ENCODE measurements at places on chromosomes 2 and 18.

- no peak for DNase-seq
- peak overlapping the region; percentile 86 for H3K4me3 ChIP-seq
- H3K27me3 ChIP-seq = no peaks in the 10 kb centered on the region
- H3K36me3 ChIP-seq = peaks cover 6% of the 10 kb centered on the region
- H3K4me1 ChIP-seq = peaks cover 6% of the 10 kb centered on the region
Measured at GRCh38 chr2:238321467-238321866, 1.1 kb downstream of the TRAF3IP1 start.

DNA sequence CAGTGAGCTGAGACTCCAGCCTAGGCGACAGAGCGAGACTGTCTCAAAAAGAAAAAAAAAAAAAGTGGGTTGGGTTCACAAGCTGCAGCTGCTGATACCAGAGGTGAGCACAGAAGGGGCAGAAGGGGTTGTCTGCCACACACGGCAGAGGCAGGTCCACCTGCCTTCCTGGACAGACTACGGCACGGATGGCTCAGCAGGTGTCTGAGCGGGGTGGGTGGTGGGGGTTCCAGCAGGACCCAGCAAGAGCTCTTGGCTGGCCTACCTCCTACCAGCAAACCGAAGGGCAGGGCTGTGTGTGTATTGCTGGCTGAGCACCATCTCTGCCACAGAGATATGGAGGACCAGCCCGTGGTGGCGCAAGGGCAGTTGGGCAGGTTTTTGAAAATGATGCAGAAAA, 130.4 kb upstream of the ASB18 start:
- H3K36me3 ChIP-seq = no peaks in the 10 kb centered on the region
- H3K27ac ChIP-seq = no peak overlapping the region
- no peak overlapping the region for H3K4me3 ChIP-seq
- no peaks in the 10 kb centered on the region for H3K27me3 ChIP-seq

- no peak overlapping the region for H3K4me3 ChIP-seq
- no peaks in the 10 kb centered on the region for H3K27me3 ChIP-seq
- no peak overlapping the region for H3K27ac ChIP-seq
- DNase-seq = no peak
- no peaks in the 10 kb centered on the region for H3K36me3 ChIP-seq
Measured at GRCh38 chr2:180175736-180176135, 168.6 kb upstream of the CWC22 start.

DNA sequence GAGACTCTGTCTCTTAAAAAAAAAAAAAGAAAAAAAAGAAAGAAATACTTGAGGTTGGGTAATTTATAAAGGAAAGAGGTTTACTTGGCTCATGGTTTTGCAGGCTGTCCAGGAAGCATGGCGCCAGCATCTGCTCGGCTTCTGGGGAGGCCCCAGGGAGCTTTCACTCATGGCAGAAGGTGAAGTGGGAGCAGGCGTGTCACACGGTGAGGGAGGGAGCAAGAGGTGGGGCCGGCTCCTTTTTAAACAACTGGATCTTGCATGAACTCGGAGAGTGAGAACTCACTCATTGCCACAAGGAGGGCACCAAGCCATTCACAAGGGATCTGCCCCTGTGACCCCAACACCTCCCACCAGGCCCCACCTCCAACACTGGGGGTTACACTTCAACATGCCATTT, 30.6 kb downstream of the CYP26B1 start:
- H3K4me1 ChIP-seq = peaks cover 8% of the 10 kb centered on the region
- DNase-seq = no peak
- no peak overlapping the region for H3K27ac ChIP-seq
- no peak overlapping the region for H3K4me3 ChIP-seq
- H3K36me3 ChIP-seq = no peaks in the 10 kb centered on the region

GRCh38 chr2:142741764-142742269, 135.6 kb upstream of the KYNU start:
- H3K4me3 ChIP-seq = no peak overlapping the region
- no peak for DNase-seq
- no peaks in the 10 kb centered on the region for H3K36me3 ChIP-seq
- H3K27me3 ChIP-seq = no peaks in the 10 kb centered on the region
- no peak overlapping the region for H3K27ac ChIP-seq

DNA sequence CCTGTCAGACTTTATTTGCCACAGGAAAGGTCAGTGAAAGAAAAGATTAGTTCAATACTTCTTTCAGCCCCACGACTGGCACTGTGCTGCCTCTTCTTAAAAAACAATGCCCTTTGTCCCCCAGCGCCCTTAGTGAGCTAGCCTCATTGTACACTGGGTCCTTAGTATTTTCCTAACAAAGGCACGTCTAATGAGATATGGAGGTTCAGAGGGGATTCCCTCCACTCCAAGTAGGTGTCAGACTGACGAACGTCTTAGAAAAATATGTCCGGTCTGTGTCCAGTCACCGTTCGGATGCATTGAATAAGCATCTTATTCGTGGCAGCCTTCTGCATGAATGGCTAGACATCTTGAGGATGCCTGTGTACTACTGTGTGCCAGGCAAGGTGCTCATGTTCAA, 1.1 kb downstream of the FECH start:
- no peaks in the 10 kb centered on the region for H3K27me3 ChIP-seq
- no peaks in the 10 kb centered on the region for H3K36me3 ChIP-seq
- H3K4me3 ChIP-seq = peak overlapping the region; percentile 98
- H3K27ac ChIP-seq = no peak overlapping the region
- peaks cover 12% of the 10 kb centered on the region for H3K4me1 ChIP-seq

DNA sequence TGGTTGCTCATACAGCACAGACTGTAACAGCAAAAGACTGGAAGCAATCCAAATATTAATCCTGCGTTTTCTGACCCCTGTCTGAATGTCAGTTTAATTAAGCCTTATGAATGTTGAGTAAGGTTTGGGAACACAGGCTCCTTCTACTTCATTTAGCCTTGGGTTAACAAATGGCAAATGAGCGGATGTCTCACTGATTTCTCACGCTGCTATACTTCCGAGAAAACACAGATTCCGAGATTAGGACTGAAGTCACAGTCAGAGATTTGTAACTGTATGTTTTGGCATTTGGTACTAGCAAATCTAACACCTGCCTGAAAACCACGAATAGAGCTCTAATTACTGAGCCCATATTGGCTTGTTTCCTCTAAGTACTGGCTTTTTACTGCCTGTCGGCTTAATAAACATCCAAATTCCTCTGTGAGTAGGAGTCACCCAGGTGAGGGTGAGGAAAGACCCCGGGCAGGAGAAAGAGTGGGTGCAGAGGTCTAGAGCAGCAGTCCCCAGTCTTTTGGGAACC, 10.6 kb downstream of the MC5R start:
- H3K4me3 ChIP-seq = no peak overlapping the region
- DNase-seq = no peak
- no peaks in the 10 kb centered on the region for H3K27me3 ChIP-seq
- no peaks in the 10 kb centered on the region for H3K36me3 ChIP-seq
- H3K4me1 ChIP-seq = no peaks in the 10 kb centered on the region
- H3K27ac ChIP-seq = no peak overlapping the region

DNA sequence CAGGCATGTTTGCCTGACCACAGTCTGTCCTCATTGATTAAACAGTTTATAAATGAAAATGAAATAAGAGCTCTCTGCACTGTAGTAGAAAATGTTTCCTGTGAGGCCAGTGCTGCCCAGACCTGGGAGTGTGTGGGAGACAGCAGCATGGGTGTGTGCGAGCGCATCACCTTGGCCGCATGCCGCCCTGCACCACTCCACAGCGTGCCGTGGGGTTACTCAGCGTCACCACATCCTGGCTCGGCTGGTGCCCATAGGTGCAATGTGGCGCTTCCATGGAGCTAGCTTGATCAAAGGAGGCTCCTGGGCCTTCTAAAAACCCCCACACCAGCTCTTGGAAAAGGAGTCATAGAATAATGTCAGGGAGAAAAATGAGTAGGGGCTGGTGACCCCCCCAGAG, 76.0 kb upstream of the EPC2 start:
- no peak overlapping the region for H3K27ac ChIP-seq
- no peaks in the 10 kb centered on the region for H3K36me3 ChIP-seq
- no peak overlapping the region for H3K4me3 ChIP-seq

DNA sequence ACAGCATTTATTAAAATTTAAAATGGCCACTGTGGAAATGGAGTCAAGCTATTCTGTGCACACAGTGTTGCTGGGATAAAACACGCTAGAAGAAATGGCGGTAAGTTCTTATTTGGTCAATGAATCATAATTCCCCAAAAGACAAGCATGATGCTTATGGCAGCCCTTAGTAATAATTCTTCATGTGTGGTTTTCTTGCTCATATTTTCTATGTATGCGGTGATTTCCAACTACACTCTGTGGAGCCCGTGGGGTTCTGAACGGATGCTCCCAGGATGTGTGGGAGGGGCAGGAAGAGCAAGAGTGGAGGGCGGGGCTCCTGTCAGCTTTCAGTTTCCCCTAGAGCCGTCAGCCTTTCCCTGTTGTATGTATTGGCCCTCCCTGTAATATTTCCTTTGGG, 91.7 kb upstream of the RMDN2 start:
- DNase-seq = no peak
- H3K4me1 ChIP-seq = peaks cover 4% of the 10 kb centered on the region
- H3K27me3 ChIP-seq = no peaks in the 10 kb centered on the region
- H3K27ac ChIP-seq = no peak overlapping the region
- no peak overlapping the region for H3K4me3 ChIP-seq

GRCh38 chr2:1974397-1974796, 230.1 kb upstream of the PXDN start:
- H3K27me3 ChIP-seq = no peaks in the 10 kb centered on the region
- no peak overlapping the region for H3K27ac ChIP-seq
- H3K4me1 ChIP-seq = no peaks in the 10 kb centered on the region
- H3K4me3 ChIP-seq = no peak overlapping the region

GRCh38 chr18:65897292-65897691, 146.5 kb downstream of the CDH7 start:
- H3K27ac ChIP-seq = no peak overlapping the region
- H3K4me1 ChIP-seq = no peaks in the 10 kb centered on the region
- no peaks in the 10 kb centered on the region for H3K36me3 ChIP-seq

DNA sequence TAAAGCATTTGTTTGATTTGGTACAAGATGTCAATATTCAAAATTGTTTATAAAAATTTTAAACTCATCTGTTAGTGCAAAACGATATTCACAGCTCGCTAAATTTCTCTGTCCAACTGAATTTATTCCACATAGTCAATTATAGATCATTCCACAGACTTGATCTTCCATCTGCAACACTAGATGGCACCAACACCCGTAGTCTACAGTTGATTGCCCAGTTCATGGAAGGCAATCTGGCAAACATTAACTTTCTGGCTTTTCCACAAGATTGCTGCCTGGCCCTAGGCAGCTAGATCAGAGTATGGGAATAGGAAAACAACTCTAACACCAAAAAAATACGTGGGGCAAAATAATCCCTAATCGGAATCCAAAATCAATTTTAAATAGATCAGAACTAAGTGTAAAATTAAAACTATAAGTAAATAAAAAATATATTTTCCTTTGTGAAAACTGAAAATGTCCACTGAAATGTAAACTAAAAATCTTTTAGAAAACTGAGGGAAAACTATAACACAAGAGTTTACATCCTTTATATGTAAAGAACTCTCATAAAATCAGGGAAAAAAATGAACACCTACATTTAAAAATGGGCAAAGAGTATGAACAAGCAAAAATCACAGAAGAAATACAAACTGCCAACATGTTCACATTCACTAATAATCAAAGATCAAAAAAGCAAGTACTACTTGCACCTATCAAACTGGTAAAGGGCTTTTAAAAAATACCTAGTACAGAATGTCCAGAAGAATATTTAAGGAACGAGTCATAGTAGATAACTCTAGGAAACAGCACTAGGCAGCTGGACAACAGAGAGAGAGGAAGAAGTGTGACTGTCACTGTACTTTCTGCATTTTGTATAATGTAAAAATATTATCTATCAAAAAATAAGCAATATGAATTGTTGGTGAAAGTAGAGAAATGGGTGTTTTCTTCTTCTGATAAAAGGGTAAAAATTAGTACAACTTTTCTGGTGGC, 35.0 kb downstream of the RTN4 start:
- H3K4me3 ChIP-seq = no peak overlapping the region
- H3K36me3 ChIP-seq = no peaks in the 10 kb centered on the region
- DNase-seq = no peak

- H3K27ac ChIP-seq = no peak overlapping the region
- H3K27me3 ChIP-seq = no peaks in the 10 kb centered on the region
- H3K4me1 ChIP-seq = no peaks in the 10 kb centered on the region
- H3K36me3 ChIP-seq = peaks cover 2% of the 10 kb centered on the region
Measured at GRCh38 chr2:238361877-238362276, 41.6 kb downstream of the TRAF3IP1 start.

- H3K36me3 ChIP-seq = no peaks in the 10 kb centered on the region
- no peaks in the 10 kb centered on the region for H3K27me3 ChIP-seq
- DNase-seq = no peak
- no peak overlapping the region for H3K27ac ChIP-seq
Measured at GRCh38 chr18:78753240-78753639, 226.4 kb upstream of the SALL3 start.

DNA sequence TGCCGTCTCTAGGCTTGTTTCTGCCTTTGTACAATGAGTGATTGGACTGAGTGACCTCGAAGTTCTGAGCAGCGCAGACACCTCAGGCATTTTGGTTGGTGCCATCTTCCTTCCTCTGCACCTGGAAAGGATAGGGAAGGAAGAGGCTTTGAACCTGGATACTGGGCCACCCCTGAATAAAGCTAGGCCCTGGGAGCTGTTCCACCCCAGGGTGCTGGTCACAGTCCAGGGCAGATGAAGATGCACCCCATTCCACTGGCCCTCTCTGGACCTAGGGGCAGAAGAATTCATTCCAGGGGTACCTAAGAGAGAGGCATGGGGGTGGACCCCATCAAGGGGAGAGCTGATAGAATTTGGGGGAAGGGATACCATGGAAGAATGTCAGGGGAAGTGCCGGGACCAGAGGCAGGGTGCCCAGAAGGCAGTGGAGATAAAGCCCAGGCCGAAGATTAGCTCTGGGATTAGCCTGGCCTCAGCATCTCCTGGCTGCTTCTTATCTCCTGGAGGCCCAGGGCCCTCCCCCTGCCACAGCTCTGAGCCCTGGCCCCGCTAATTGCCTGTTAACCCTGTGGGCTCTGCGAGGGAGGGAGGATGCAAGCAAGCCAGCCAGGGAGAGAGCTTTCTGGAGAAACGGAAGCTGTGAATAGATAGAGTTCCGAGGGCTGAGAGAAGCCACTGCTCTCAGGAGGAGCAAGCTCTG, 11.4 kb downstream of the ASIC4 start:
- H3K36me3 ChIP-seq = no peaks in the 10 kb centered on the region
- DNase-seq = no peak
- H3K4me1 ChIP-seq = peaks cover 34% of the 10 kb centered on the region
